ENCODE measurements at places on chromosomes 2 and 18.

- DNase-seq, result no peak
Measured at GRCh38 chr2:129813404-129813803, 166.1 kb upstream of the RAB6C start.

GRCh38 chr2:76613330-76613729 is 902.6 kb upstream of the GCFC2 start:
- DNase-seq, result no peak

DNA sequence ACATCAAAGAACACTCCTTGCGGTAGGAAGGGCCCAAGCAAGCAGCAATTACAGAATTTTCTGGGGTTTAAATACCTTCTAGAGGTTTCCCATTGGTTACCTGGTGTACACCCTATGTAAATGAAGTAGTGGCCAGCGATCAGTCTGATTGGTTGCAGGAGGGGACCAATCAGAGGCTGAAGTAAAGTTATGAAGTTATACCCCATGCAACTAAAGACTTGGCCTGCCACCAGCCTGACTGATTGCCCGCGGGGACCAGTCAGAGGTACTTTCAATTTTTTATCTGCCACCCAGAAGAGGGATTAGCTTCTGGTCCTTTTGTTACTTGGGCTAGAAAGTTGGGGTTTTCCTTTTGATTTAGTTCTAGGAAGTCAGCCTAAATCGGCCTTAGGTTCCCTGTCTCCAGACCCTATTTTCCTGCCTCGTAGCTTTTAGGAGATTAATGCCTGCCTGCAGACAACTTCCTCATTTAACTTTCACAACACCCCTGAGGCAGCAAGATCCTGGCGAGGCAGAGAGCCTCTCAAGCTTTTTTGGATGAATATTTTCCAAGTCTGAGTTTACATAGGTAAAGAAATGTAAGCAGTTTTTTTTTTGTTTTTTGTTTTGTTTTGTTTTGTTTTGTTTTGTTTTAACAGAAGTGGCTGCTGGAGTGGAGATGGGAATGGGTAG is 1.5 kb upstream of the DGUOK start:
- DNase-seq, result no peak

- peak; percentile 57 for DNase-seq
Measured at GRCh38 chr2:74845217-74845751, 11.4 kb downstream of the HK2 start.

DNA sequence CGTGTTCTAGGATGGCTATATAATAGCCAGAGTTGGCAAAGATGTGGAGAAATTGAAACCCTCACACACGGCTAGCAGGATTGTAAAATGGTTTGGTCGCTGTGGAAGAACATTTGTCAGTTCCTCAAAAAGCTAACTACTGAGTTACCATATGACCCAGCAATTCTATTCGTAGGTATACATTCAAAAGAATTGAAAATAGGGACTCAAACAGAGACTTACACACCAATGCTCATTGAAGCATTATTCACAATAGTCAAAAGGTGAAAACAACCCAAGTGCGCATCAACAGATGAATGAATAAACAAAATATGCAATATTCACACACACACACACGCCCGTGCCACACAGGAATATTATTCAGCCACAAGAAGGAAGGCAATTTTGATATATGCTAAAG is 98.7 kb downstream of the PLA2R1 start:
- no peak for DNase-seq

GRCh38 chr18:9259173-9259572 is 75.4 kb upstream of the TWSG1 start:
- no peak for DNase-seq

- no peak for DNase-seq
Measured at GRCh38 chr2:68126561-68126960, 31.1 kb upstream of the PNO1 start.

- no peak for DNase-seq
Measured at GRCh38 chr2:45344502-45344901, 266.6 kb downstream of the SRBD1 start.

- DNase-seq, result no peak
Measured at GRCh38 chr18:11757084-11757590, 68.1 kb downstream of the GNAL start.

DNA sequence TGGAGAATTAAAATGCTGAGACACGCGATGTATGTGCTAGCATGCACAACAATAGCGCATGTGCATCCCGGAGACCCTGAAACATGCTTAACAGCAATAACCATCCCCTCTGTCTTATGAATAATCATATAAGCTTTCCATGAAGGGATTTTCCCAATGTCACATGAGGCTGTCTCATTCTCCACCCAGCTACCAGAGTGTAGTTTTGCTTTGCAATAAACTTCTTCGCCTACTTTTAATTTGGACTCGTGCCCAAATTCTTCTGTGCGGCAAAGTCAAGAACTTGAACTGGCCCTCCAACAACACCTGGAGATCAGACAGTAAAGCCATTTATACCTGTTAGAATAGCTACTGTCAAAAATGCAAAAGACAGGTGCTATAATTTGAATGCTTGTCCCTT is 15.5 kb downstream of the LYG1 start:
- no peak for DNase-seq

DNA sequence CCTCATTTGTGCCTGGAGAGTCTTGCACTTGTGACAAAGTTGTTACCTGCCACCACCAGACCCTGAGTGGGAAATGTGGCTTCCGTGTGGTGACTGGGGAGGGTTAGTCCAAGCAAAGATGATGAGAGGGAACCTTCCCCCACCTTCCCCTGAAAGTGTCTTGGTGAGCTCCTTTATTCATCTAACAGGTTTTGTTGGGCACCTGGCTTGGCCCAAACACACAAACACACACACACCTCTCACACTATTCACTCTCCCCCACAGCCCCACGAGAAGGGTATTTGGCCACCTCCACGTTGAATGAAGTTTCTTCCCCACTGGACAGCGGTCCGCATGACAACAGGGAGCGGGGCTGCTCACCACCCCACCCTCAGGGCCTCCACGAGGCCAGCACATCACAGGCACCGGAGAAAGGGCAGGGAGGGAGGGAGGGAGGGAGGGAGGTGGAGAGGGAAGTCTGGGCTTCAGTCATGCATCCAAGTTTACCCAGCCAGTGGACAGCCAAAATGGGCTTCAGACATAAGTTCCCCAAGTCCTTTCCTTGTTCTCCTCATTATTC is 1.4 kb downstream of the CIB4 start:
- no peak for DNase-seq

DNA sequence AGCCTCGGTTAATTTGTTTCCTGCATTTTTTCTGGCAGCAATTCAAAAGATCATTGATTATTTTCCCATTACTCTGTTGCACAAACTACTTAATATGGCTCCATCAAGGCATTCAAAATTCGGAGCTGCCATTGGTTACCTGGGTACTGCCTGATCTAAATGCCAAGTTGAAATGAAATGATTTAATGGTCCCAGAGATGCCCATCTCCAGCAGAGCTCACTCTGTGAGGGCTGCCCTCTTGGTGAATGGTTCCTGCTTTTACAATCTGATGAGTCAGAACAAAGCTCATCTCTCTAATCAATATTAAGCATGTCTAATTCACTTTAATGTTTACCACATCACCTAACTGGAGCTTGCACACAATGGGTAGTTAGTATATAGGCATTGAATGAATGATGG is 126.1 kb downstream of the CTNNA2 start:
- no peak for DNase-seq

GRCh38 chr2:235669983-235670962 is 176.4 kb downstream of the AGAP1 start:
- DNase-seq, result no peak

- DNase-seq, result no peak
Measured at GRCh38 chr2:141925511-141925910, 205.3 kb downstream of the LRP1B start.

Measured in activated CD4-positive, alpha-beta T cell treated with anti-CD3 and anti-CD28 coated beads, Interleukin-2, Interleukin-6, amounts not matched to agents 100 ng/mL and 50 ng/mL, durations not matched to agents 16 hours and 8 hours (primary cell).